ENCODE measurements at places on chromosomes 12 and 14.

DNA sequence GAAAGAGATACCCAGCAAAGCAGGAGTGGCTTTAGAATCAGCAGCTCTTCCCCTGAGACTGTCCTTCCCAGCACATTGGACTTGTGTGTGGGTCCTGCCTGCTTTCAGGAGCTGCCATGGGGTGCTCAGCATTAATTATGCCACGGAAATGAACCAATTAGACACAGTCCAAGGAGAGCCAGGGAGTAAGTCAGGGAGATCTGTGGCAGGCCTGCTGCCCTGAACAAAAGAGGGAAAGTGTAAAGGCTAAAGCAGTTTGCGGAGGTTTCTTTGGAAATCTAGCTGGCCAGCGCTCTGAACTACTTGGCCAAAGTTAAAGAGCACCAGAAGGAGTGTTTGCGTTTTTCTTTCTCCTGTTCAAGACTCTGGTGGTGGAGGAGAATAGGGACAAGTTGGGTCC is 65.7 kb upstream of the SRSF5 start:
- no peak for DNase-seq

DNA sequence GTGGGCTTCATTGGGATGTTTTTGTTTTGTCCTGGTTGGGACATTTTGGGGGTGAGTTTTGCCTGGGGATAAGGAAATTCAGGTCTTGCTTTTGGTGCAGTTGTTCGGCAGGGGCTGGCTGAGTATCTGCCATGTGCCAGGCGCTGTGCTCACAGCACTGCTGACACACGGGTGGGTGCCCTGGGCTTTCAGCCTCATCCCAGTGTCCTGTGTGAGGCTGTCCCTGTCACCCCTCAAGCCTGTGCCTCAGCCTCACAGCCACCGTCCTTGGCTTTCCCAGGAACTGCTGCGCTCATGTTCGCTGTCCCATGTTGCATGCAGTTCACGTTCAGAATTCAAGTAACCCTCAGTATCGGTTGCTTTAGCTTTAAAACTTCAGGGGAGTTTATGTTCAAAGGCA is 24.9 kb downstream of the XRCC3 start:
- DNase-seq = no peak

GRCh38 chr14:25843481-25844470 is 754.1 kb downstream of the NOVA1 start:
- DNase-seq = no peak

DNA sequence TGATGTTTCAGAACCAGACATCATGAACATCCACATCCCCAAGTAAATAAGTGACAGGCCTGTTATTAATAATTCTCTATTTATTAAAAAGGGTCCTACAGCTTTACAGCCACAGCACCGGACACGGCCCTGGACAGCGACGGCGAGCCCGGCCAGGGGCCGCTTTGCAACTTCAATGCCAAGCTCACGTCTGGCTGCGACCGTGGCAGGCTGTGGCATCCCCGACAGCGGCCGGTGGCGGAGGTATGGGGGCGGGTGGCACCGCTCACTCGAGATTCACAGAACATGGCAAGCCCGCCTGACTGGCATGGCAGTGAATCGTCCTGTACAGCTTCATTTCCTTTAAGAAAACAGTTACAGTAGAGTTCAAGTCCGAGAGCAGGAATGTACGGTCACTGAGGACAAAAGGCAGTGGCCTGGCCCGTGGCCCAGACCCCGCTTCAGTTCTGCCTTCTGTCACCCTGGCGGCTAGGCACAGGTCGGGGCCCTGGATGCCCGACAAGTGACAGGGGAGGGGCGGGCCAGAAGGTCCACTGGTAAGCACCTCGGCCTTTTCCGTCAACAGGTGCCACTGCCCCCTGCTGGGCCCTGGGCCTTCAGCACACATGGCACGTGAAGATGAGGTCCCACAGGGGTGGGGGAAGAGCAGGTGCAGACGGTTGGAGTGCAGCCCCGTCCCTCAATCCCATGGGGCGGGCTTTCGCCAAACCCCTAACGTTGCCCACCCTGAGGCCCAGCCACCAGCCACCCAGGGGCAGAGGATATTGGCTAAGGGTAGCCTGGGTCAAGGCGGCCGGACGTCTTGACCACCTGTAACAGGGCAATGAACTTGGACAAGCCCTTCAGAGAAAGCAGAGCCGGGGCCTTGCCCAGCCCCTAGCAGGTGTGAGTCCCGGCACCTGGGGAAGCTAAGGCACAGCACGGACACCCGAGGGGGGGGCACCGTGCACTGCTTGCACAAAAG is 30.3 kb downstream of the HIP1R start:
- peak; percentile 38 for DNase-seq

DNA sequence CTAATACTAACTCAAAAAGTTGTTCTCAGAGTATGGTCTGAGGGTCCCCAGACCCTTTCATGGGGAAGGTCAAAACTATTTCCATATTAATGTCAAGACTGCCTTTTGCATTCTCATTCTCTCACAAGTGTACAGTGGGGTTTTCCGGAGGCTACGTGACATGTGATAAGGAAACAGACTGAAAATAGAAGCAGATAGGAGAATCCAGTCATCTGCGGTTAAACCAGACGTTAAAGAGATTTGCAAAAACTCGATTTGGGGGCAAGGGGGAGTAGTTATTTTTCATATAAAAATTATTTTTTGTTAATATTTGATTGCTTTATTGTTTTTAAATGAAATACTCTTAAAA is 1.0 kb upstream of the NAP1L1 start:
- peak; percentile 47 for DNase-seq

DNA sequence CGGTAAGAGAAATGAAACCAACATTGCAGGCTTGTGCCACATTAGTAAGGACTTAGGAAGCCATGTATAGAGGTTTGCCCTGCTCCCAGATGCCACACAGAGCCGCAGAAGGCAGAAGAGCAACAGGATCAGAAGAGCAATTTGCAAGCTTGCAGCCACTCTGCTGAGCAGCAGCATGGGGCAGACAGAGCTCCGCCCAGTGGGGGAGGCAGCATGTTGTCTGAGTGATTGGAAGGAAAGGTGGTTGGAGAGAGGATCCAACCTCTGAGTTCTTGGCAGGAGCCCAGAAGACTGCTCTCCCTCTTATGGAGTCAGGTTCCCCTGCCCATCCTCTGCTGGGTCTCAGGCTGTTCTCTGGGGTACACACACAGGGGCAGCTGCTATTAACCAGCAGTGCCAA is 2.3 kb upstream of the KRT6A start:
- DNase-seq = no peak
